Fibroblast of the aortic adventitia (primary cell): ENCODE measurements at places on chromosomes 3 and 15. TPM values are rescaled to one million over a fixed set of nuclear protein-coding genes. Genes with fewer than 3 reads are reported as not detected.
A peak's percentile ranks its signal among the peaks of the same experiment; 100 is the strongest.

Gene NDN
- total RNA-seq = 28.4 and 89.0 TPM in 2 replicates

DNA sequence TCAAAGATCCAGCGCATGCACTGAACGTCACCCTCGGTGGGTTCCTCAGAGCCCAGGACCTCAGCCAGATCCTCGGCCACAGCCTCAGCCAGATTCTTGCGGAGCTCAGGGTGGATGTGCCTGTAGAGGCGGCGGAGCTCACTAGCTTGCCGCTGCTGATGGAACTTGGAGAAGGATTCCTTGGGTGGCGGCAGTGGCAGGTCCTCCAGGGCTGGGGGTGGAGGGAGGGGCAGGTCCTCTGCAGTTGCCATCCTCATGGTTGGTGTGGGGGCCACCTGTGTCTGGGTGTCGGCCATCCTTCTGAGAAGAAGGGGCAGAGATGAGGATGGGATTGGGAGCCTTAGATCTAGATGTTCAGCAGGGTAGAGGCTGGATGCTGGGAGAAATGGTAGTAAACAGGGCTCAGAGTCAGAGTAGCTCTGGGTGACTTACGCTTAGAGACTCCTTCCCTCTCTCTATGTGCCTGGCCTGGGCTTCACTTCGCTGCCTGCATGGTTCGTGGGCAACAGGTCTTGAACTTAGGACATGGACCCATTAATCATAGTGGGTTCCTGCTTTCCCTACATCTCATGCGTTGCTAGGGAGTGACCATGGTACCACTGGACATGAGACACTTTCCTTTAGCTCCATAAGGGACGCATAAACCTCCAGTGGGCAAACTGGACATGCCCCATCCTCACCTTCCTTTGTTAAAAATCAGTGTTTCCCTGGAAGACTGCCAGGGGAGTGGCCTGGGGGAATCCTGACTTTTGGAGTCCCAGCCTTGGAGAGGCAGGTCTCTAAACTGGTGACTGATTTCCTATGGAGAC lies 3.0 kb downstream of the XIRP1 start:
- no peak for DNase-seq

DNA sequence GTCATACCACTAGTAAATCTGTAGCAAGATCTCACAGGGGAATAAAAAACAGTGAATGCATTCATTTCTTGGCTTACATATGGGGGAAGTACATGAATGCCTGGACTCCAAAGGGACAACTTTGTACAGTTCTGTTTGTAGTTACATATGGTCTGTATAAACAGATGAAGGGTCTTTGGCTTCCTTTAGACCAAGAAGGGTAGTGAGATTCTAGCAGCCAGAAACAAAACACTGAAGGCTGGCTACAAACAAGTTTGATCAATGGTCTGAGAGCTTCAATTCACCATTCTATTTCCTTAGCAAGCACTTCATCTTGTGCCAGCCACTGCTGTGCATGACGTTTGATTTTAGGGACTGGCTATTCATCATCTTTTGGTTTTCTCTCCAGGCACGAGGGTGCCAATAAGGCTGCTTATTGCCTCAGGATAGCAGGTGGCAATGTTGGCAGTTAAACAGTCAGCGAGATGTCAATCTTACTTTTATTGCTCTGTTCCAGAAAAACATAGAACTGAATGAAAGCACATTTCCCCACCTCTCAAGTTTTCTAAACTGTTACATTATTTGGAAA lies 313.7 kb upstream of the COL8A1 start:
- DNase-seq = no peak

- peak; percentile 63 for DNase-seq
Measured at GRCh38 chr15:89119489-89120478, 31.5 kb downstream of the ABHD2 start.

- DNase-seq = peak; percentile 70
Measured at GRCh38 chr3:183579967-183580900, 24.7 kb upstream of the KLHL6 start.

GRCh38 chr3:4756855-4757574 lies 222.2 kb upstream of the BHLHE40 start:
- no peak for DNase-seq

Gene DAZL
- total RNA-seq = not detected in 2 replicates

GRCh38 chr15:48965972-48966371 lies 2.3 kb upstream of the SHC4 start:
- DNase-seq = peak; percentile 81

GRCh38 chr3:111667621-111668239 lies 72.6 kb upstream of the ZBED2 start:
- peak; percentile 63 for DNase-seq

DNA sequence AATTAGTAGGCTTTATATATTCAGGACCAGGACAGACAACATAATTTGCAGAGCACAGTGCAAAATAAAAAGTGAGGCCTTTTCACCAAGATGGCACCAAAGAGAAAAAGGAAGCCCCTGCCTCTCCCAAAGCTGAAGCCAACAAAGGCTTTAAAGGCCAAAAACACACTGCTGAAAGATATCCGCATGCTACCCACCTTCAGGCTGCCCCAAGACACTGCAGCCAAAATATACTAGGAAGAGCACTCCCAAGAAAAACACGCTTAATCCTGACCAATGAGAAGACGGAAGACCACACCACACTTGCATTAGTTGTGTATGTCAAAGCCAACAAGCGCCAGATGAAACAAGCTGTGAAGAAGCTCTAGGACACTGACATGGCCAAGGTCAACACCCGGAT lies 38.0 kb downstream of the PIK3CB start:
- DNase-seq = no peak

Gene ANKRD34C
- total RNA-seq = not detected in 2 replicates

Gene ZPLD1
- 0.33 and 0.45 TPM in 2 replicates for total RNA-seq

- no peak for DNase-seq
Measured at GRCh38 chr3:52321481-52321880, 5.4 kb downstream of the DNAH1 start.

DNA sequence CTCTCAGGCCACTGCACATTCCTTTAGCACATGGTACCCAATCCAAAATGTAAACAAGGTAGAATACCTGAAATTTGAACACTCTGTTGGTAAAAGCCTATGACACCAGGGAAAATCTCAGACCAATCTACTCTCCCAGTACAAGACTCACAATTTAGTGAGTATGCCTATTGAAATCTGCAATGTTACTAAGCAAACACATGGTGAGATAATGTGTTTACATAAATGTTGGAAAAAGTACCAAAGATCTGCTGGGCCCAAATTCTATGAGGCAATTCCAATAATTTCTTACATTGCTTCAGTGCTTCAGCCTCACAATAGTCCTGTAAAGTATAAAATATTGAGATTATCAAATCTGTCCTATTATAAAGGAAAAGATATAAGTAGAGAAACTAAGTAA lies 536.1 kb downstream of the PYDC2 start:
- no peak for DNase-seq

- DNase-seq = no peak
Measured at GRCh38 chr3:106421426-106421825, 552.6 kb upstream of the CBLB start.
